ENCODE measurements at places on chromosomes 1 and 21. TPM values are rescaled to one million over a fixed set of nuclear protein-coding genes. Genes with fewer than 3 reads are reported as not detected.

- no peak for DNase-seq
Observed at GRCh38 chr1:83997631-83998030, 1.3 kb downstream of the TTLL7 start.

- peak; percentile 80 for DNase-seq
Observed at GRCh38 chr1:81305997-81306452, 494.7 kb upstream of the ADGRL2 start.

- no peak for DNase-seq
Observed at GRCh38 chr1:213828867-213829266, 158.9 kb upstream of the PROX1 start.

GRCh38 chr1:20626098-20626427 lies 7.2 kb upstream of the PINK1 start:
- DNase-seq, result no peak

The BRINP3 gene
- polyA plus RNA-seq, result 9.0 TPM

GRCh38 chr1:8422510-8423268 lies 104.8 kb downstream of the SLC45A1 start:
- no peak for DNase-seq

The ADAMTS5 gene
- polyA plus RNA-seq, result 9.9 TPM

DNA sequence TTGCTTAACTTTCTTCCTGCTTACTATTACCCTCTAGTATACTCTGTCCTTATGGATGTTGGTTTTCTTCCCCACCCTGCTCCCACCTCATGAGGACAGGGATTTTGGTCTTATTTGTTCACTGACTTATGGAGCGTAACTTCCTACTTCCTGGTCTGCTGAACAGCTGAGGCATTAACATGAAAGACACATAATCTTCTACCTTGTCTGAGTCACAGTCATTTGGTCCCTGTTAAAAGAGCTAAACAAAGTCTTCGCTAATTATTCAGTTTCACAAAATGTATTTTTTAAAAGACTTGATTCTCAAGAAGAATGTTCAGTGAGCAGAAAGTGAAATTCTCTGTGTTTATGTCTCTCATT lies 18.5 kb downstream of the RNASEL start:
- no peak for DNase-seq

Measured in right lung (tissue), 10 donors.